ENCODE measurements at places on chromosomes 4 and X.

- DNase-seq = no peak
These were observed 46.2 kb upstream of the IGFBP7 start for GRCh38 chr4:57156242-57156990.

DNA sequence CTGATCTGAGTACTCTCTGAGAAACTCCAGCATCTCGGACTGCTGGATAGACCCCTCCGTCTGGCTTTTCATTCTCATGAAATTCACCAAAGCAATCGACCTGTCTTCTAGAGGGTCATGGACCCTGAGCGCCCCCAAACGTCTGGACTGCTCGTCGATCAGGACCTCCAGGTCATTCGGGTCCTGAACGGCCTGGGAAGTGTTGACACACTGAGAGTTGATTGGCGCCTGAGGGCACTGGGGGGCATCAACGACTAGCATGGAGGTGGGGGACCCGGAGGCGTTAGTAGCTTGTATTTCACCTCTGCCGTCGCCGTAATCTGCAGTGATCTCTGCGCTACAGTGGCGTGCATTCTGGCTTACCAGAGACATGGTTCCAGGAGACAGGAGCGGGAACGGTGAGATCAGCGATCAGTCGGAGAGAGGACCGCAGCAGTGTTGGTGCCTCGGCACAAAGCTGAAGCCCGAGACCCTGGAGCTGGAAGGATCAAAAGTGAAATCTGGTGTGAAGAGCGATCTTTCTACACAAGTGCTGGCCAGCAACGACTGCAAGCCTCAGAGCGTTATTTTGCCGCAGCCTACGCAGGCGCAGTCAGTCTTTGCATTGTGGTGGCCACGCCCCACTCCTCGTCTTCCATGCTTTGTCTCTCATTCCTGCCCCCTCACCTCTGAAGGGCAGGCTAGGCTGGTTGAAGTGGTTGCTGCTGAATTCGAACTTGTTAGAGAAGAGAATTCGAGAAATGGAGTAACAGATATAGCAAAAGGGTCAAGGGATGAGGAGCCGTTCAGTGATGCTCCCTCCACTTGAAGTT is at the start of gene MAGEE2:
Gene MAGEE2 (minus strand): TSS at position 575 of the 812 bp plus-strand sequence. CDS start 203 bp downstream, at position 372.
- no peak for DNase-seq

GRCh38 chr4:82648356-82648755 is 86.6 kb upstream of the TMEM150C start:
- DNase-seq = no peak

DNA sequence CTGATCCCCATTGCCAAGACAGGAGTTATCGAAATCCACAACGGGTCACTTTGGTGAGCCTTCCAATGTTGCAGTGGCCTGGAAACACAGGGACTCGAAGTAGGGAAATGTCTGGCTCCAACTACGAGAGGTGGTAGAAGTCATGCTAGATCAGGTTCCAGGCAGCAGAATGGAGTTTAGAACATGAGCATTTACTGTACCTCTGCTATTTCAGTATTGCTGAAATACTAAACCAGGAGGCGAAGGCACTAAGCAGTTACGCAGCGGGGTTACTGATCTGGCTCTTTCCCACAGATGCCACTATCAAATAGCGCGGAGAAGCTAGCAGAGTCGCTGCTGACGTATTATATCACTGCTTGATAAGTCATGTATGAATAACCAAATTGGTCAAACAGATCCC is 56.3 kb downstream of the PTCHD1 start:
- no peak for DNase-seq

DNA sequence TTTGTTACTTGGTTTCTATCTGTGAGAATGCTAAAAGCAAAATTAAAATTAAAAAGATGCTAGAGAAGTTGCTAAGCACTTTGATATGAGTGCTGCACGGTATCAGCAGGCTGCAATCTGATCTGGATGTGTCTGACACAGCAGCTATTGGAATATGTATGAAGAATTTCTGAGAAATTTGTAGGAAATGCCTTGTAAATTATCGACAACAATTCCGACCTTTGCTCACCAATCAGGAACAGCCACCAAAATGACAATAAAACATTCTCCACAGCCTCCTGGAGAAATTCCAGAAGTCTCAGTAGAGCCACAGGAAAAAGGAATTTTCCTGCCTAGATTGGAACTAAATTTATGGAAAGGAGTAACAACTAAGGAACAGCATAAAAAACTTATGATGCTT is 82.5 kb downstream of the TIGD2 start:
- no peak for DNase-seq

- DNase-seq = no peak
These were observed 14.4 kb downstream of the GC start for GRCh38 chr4:71769434-71769833.

- no peak for DNase-seq
These were observed 1.8 kb downstream of the ATP11C start for GRCh38 chrX:139930916-139931645.

- no peak for DNase-seq
These were observed 276.4 kb downstream of the RPA4 start for GRCh38 chrX:97159916-97160800.

GRCh38 chrX:101639583-101639982 is 20.1 kb downstream of the ARMCX2 start:
- no peak for DNase-seq

DNA sequence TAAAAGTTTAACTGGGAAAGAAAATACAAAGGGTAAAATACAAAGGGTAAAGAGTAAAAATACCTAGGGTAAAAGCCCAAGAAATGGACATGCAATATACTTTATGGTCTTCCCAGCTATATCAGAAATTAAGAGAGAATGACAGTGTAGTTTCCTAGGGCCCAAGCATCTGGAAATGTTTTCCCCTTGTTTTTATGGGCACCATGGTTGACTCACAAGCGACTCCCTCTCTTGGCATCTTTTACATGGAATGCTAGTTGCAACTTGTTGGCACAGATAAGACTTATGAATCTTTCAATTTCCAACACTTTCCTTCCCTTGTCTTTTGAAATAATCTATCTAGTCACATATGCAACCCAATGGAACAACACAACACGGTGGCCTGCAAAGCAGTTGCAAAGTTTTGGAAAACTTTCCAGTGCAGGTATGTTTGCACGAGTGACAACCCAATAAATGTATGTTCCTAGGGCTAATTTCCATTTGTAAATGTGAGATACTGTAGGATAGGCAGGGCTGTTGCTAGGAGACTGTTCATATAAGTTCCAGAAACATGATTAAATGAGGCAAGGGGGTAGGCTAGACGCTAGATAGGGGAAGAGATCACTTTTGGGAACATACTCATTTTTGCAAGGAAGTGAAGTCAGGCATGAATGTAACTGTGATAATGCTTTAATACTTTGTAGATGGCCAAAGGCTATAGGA is 36.4 kb upstream of the CWH43 start:
- DNase-seq = no peak

DNA sequence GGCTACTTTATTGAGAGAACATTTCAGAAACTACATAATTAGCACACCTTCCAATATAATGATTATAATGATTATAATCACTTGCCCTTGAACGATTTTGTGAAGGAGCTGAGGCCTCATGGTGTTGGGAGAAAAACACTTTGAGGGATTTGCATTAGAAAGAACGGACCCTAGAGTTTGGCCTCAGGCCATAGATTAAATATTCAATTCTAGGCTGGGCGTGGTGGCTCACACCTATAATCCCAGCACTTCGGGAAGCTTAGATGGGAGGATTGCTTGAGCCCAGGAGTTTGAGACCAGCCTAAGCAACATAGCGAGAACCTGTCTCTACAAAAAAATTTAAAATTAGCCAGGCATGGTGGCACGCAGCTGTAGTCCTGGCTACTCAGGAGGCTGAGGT is 12.9 kb upstream of the PRKG2 start:
- no peak for DNase-seq

- DNase-seq = no peak
These were observed 161.0 kb downstream of the SHOX start for GRCh38 chrX:791479-792034.

DNA sequence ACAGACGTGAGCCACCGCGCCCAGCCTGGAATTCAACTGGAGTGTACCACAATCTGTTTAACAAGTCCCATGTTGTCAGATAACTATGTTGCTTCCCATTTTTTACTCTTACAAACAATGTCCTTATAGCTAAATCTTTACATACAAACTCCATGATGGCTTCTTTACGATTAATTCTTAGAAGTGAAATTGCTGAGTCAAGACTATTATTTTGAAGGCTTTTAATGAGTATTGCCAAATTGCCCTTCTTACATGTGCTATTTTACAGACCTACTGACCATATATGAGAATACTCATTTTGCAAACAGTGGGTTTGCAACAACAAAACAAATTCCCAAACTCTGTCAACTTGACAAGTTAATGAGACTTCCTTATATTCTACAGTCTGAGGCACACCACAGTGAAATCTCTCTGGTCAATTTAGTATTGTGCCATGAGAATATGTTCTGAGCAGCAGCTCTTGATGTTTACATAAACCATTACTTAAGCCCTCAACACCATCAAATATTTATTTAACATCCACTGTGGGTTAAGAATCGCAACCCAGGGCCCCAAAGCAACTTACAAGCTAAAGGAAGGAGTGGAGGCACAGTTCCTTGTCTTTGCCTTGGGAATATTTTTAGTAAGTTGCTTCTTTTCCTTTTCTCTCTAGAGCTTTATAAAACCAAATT is 128.5 kb downstream of the SPRY1 start:
- DNase-seq = no peak
